EH (cell line): ENCODE measurements at places on chromosomes 11 and 22.

DNA sequence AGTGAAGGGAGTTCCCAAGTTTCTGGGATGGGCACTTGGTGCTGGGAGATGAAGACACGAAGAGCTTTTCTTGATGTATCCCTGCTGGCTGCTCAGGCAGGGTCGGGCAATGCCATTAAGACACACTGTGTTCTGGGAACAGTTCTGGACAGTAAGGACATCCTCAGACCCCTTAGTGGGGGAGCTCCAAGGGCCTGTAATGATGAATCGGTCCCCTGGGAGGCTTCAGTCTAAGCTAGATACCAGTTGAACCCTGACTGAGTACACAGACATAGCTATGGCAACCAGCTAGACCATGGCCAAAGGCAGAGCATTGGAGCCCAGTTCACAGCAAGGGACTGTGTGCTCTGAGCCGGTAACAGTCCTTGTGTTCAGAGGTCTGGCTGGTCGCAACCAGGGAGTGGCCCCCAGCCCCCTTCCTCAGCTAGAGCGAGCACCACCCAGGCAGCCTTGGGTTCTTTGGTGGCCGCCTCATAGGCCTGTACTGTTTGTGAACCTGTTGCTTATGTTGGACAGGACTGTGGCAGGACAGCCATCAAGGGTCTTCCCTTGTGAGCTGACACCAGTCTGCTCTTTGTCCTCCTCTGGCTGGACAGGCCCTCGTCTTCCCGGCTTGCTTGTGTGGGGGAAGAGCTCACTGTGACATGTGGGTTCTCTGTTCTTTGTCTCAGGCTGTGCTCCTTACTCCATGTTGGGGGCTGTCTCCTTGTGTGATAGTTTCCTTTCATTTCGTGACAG, 25.0 kb downstream of the MED15 start:
- DNase-seq: no peak

GRCh38 chr22:24144056-24144777, 37.1 kb upstream of the SUSD2 start:
- no peak for DNase-seq

DNA sequence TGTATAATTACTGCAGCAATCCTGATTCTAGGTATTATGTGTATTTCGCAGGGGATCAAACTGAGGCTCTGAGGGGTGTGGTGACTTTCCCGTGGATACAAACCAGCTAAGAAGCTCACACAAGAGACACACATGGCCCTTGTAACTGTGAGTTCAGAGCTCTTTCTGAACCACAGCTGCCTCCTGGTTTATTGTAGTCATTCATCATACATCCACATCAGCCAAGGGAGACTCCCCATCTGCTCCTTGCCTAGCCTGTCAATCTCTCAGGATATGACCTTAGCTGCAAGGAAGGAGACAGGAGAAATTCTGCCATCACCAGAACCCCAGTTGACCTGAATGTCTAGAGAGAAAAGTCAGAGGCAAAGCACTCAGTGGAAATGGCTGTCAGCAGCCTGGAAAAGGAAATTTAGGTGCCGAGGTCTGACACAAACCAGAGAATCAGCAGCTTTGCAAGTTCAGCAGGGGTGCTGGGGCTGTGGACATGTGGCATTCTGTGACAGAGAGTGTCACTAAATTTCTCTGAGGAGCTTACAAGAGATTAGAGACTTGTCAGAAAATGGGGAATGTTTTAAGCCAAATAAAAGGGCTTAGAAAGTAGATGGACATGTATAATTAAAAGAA, 209.5 kb downstream of the AASDHPPT start:
- DNase-seq: no peak

DNA sequence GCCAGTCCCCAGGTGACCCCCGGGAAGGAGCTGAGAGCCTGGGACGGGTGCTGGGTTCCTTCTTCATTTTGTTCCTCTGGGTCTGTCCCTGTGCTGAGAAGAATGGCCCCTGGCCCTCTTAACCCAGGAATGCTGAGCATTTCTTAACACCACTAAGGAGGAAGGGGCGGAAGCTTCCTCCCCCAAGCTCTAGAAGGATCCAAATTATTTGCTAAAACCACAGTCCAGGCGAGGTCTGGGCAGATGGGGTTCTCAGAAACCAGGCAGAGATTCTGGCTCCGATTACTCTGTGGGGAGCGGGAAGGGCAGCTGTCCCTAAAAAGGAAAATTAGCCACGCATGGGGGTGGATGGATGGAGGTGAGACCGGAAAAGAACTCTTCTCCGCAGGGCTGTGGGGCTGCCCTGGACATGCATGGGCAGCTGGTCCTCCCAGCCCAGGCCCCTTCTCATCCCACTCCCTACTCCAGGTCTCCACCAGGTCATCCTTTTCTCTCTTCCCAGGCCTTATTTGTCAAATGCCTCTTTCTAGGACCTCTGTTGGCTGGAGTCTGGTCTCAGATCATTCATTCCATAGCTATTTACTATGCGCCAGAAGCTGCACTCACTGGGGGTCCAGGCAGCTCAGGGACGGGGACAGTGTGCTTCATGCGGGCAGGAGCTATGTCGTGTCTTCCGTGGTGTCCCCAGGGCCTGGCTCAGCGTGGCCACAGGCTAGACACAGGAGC, 45.0 kb upstream of the MYH9 start:
- DNase-seq: peak; percentile 76

- DNase-seq: no peak
Measured at GRCh38 chr22:38474003-38474607, 6.2 kb downstream of the KDELR3 start.

GRCh38 chr11:115391598-115391997, 112.6 kb downstream of the CADM1 start:
- no peak for DNase-seq

GRCh38 chr11:123543797-123544196, 110.6 kb downstream of the SCN3B start:
- peak; percentile 92 for DNase-seq

- DNase-seq: no peak
Measured at GRCh38 chr11:8168485-8169257, at the start of gene RIC3. Gene RIC3, minus strand, starts transcription at chr11:8169025. Its CDS starts 36 bp downstream, at chr11:8168989.

DNA sequence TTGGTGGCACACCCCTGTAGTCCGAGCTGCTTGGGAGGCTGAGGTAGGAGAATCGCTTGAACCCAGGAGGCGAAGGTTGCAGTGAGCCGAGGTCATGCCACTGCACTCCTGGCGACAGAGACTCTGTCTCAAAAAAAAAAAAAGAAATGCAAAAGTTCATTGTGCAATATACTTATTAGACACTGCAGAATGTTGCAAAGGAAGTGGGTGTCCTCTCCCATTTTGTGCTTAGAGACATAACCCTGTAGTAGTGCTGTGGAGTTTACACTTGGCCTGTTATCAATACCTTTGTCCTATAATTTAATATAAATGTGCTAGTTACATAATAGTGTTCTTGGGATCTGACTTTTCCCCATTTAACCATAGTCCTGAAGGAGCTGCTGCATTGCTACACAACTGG, 9.4 kb downstream of the BCL2L13 start:
- DNase-seq: no peak

DNA sequence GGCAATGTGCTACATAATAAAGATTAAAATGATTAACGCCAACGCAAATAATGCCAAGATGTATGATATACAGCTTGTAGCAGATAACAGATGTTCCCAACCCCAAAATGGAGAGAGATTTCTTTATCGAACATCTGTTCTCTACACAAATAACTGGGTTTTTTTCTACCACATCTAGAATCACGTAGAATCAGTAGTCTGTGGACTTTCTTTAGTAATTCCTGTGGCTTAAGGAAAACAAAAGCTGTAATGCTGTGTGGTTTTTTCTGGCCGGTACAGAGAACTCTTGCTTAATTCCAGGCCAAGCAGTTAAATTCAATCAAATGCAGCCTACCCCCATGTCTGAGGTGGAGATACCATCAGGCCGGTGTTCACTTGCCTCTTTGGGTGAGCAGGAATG, 303.4 kb downstream of the FAT3 start:
- DNase-seq: peak; percentile 74

DNA sequence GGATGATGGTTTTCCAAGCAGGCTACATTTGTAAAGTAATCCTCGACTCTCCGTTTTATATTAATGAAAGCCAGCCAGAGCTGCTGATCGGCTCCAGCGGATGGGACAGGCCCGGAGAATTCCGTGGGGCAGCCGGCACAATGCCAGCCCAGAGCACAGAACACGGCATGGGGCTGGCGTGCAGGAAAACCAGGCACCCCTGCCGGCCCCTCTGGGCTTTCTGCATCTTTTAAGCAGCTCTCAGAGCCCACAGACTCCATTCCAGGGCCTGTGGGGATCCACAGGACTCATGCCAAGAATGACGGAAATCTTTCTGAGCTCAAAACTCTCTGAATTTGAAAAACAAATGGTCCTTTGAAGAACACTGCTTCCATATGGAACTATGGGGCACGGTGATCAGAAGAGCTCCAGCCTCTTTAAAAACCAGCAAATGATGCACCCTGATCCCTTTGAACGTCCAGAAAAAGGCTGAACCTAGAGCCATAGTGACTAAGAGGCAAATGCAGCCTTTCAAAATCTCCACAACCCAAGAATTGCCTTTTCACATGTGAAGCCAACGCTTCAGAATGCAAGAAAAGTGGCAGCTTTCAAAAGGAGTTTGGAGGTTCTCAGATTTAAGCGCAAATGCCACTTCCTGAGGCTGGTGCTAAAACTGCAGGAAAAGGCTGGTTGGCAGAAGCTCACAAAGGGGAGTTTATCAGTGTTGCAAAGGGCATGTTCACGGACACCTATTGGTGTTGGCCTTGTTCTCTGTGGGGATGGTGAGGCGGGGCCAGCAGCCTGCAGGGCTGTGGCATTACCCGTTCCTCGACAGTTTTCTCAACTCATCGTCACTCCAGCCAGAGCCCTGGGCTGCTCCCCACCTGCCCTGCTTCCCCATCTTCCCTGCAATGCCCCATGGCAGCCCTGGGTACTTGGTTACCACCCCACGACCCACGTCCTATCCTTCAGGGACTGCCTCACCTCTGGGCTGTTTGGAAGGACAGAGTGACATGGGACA, 212.5 kb downstream of the CTTN start:
- no peak for DNase-seq

GRCh38 chr22:24989541-24989951, 37.0 kb downstream of the KIAA1671 start:
- DNase-seq: no peak

- DNase-seq: no peak
Measured at GRCh38 chr22:26287382-26288225, 118.3 kb downstream of the SEZ6L start.

- DNase-seq: no peak
Measured at GRCh38 chr11:122040464-122040863, 75.6 kb downstream of the BLID start.

DNA sequence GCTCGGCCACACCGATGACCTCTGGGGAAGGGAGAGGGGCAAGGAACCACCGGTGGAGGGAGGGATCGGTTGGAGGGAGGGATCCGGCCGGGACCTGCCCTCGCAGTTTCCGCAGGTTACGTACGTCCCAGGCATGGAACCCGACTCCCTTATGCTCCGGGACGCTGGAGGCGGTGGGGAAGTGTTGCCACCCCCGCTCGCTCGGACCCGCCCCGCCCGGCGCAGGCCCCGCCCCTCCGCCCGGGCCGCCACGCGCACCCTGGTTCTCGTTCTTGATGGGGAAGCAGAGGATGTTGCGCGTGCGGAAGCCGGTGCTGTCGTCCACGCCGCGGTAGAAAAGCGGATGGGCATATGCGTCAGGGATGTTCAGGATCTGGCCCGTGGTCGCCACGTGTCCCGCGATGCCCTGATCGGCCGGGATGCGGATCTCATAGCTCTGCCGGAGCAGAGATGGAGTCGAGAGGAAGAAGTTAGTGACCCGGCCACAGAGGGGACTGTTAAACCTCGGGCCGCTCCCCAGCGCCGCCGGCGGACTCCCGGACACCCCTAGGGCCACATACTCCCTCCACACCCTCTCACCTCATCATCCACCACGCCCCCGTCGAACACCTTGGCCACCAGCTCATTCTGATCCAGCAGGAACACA, 89.8 kb downstream of the PDE2A start:
- DNase-seq: peak; percentile 38

- DNase-seq: peak; percentile 81
Measured at GRCh38 chr11:59755701-59756557, 753 bp downstream of the STX3 start.

- DNase-seq: no peak
Measured at GRCh38 chr11:110985547-110985946, 260.0 kb upstream of the POU2AF2 start.

DNA sequence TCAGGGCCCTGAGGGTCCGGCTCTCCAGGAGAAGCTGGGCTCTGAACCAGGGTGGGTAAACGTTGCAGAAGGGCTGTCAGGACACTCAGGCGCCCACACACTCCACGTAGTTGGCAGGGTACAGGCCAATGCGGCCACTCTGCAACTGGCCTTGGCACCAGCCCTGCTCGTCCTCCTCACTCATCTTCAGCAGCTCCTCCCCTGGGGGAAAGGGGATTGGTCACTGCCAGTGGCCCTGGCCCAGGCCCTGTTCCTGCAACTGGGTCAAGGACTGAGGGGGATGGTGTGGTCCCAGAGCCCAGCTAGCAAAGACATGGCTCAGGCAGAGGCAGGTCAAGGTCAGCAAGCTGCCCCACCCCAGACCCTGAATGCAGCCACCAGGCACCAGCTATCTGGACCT, 1.2 kb upstream of the ARFGAP2 start:
- DNase-seq: no peak

GRCh38 chr11:87832211-87832610, 343.0 kb downstream of the RAB38 start:
- no peak for DNase-seq

GRCh38 chr11:27902981-27903624, 202.8 kb upstream of the BDNF start:
- DNase-seq: peak; percentile 80

DNA sequence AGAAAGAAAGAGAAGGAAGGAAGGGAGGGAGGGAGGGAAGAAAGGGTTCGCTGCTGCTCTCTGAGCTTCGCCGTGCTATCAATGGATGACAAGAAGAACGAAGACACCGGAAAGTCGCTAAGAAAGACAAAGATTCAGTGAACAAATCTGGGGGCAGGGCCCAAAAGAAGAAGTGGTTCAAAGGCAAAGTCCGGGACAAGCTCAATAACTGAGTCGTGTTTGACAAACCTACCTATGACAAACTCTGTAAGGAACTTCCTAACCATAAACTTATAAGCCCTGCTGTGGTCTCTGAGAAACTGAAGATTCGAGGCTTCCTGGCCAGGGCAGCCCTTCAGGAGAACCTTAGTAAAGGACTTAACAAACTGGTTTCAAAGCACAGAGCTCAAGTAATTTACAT, 2.9 kb upstream of the TTLL1 start:
- no peak for DNase-seq

GRCh38 chr22:40056559-40056958, 61.8 kb downstream of the FAM83F start:
- DNase-seq: no peak
